ENCODE measurements at places on chromosomes 6 and 20. TPM values are rescaled to one million over a fixed set of nuclear protein-coding genes. Genes with fewer than 3 reads are reported as not detected.

DNA sequence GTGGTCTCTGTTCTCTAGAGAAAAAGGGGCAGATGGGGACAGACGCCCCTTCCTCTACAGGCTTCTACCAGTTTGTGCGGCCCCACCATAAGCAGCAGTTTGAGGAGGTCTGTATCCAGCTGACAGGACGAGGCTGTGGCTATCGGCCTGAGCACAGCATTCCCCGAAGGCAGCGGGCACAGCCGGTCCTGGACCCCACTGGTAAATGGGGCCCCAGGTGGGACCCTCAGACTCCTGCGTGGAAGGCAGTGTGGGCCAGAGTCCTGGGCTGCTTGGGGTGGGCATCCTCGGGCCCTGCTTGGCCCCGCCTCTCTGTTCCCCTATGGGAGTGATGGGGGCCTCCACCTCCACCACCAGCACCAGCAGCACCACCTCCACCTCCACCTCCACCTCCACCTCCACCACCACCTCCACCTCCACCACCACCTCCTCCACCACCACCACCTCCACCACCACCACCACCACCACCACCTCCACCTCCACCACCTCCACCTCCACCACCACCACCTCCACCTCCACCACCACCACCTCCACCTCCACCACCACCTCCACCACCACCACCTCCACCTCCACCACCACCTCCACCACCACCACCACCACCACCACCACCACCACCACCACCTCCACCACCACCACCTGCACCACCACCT, 3.2 kb upstream of the TNFRSF6B start:
- DNase-seq = no peak

GRCh38 chr20:59723108-59723500, 118.8 kb downstream of the PHACTR3 start:
- DNase-seq = no peak

- DNase-seq = no peak
Observed at GRCh38 chr6:13014504-13015378, 298.2 kb downstream of the PHACTR1 start.

Gene MLN
- not detected for total RNA-seq

Gene MYBL2
- 80.8 TPM for total RNA-seq

GRCh38 chr6:16765235-16765634, 4.0 kb upstream of the ATXN1 start:
- DNase-seq = no peak

Gene OR12D3
- not detected for total RNA-seq

DNA sequence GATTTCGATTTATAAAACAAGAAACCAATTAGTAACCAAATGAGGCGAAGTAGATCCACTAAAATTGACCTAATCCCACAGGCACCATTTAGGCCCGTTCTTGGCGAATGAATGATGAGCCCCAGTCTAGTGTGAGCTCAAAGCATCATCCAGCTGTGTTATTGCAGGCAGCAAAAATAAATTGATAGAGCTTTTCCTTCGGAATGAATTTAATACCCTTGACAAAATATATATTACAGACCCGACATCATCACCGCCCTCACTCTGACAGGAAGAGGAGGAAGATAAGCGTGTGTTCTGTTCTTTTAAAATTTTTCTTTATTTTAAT, 7.8 kb downstream of the SIM1 start:
- DNase-seq = no peak

Gene RANBP9
- total RNA-seq = 24.6 TPM

DNA sequence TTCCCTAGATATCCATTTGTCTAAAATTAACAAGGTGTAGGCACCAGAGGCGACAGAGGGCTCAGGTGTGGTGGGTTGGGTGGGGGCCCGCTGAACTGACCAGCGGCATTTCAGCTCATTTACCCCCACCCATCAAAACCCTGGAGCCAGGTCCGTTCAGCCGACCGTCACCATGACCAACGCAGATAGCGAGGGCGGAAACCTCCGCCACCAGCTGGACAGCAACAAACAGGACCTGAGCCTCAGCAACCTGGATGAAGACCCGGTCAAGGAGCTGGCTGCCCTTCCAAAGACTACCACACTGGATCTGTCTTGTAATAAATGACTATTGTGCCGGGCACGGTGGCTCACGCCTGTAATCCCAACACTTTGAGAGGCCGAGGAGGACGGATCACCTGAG, 120.8 kb upstream of the LGSN start:
- no peak for DNase-seq

Gene GLP1R
- not detected for total RNA-seq

GRCh38 chr6:116046737-116047136, 14.0 kb downstream of the FRK start:
- DNase-seq = no peak

DNA sequence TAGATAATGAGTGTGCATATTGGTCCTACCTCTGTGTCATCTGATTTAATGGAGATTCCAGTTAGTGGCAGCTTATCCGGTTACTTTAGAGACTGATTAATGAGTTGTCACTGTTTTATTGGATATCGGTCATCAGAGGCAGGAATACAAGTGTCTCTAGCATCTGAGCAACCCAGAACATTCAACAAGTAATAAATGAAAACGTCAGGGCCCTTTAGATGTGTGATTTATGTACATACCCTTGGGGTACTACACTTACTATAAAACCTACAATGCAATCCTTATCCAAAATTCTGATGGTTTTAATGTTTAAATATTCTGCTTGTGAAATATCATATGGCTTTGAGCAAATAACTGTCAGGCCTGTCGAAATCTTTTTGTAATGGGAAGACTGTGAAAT, 1117.9 kb upstream of the FLRT3 start:
- DNase-seq = no peak

Gene KCNQ5
- total RNA-seq = 6.7 TPM

DNA sequence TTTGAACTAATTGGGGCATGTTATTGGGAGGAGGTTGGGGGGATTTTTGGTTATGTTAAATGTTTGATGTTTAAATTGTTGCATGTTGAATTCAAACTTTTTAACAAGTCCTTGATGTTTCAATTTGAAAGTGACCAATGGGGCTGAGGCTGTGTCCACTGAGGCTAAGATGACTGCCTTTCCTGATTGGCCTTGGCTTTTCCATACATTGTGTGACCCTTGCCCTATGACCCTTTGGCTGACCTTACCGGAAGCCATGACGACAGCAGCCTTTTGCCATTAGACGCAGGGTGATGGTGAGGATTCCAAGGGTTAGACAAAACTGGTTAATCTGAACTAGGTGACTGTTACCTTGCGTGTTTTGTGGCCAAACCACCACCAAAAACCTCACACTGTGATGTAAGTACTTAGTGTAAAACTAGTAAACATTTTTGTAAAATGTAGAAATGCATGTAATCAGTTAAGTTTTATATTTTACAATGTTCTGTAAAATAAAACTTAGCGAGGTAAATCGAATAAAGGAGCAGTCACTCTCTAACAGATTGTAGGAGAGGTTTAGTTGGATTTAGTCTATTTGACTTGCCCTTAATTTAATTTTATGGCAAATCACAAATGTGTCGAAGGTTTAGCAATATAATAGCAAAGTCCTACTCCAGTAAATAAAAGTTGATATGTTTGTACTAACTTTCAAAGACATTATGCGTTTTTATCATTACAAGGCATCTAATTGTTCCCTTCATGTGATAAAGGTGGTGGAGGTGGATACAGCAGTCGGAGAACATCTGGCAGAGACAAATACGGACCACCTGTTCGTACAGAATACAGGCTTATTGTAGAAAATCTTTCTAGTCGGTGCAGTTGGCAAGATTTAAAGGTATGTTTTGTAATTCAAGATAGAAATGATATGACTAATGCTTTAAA, 1.6 kb downstream of the SRSF6 start:
- DNase-seq = no peak

DNA sequence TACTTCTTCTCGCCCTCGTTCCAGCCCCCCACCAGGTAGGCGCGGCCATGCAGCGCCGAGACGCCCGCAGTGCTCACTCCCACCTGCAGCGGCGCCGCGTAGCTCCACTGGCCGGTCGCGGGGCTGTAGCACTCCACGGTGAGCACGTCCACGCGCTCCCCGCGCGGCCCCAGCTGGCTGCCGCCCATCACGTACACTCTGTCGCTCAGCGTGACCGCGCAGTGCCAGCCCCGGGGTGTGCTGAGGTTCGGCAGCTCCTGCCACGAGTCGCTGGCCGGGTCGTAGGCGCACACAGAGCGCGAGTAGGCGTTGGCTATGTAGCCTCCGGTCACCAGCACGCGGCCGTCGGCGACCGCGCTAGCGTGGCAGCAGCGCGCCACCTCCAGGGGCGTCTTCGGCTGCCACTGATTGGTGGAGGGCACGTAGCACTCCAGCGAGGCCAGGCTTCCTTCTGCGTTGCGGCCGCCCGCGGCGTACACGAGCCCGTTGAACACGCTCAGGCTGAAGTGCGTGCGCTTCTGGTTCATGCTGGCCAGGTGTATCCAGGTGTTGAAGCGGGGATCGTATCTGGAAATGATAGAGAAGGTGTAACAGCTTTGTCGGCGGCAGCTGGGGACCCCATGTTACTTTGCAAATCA, 13.7 kb downstream of the KLHL31 start:
- peak; percentile 37 for DNase-seq

DNA sequence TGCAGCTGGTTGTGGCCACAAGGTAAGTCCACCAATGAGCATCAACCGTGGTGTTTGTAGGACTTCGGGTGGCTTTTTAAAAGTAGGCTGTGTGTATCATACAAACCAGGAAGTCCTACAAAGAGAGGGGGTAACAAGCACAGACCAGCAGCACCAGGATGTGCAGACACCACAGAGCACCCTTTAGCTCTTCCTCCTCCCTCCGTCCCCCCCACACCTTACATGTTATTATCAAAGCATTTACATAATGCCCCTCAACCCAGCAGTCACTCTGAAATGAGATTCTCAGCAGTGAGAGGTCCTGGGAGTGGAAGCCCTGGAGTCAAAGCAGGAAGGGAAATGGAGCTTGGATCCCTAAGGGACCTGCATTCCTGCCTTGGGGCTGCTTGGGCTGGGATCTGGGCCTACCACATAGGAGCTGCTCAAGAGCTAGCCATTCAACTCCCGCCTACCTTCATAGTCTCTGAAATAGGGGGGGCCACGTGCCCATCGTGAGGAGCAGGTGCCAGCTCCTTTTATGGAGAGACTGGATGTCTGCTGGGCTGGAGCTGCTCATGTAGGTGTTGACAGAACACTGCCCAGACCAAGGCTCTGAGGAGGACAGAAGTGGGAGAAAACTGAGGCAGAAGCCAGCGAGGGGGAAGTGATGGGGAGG, 90.6 kb downstream of the PSMB1 start:
- no peak for DNase-seq
